ENCODE measurements at places on chromosomes 4 and X. TPM values are rescaled to one million over a fixed set of nuclear protein-coding genes. Genes with fewer than 3 reads are reported as not detected.

FATE1 gene
- not detected for total RNA-seq

CRLF2 gene
- not detected for total RNA-seq

DCAF12L2 gene
- total RNA-seq = 1.2 TPM

BMPR1B gene
- 9.2 TPM for total RNA-seq

SCOC gene
- 58.4 TPM for total RNA-seq

RTL9 gene
- total RNA-seq = under 0.01 TPM

GLOD5 gene
- not detected for total RNA-seq

RFC1 gene
- 32.6 TPM for total RNA-seq

POLA1 gene
- 6.2 TPM for total RNA-seq

STBD1 gene
- 7.4 TPM for total RNA-seq

PHKA1 gene
- 6.4 TPM for total RNA-seq

HSFX2 gene
- not detected for total RNA-seq

DNA sequence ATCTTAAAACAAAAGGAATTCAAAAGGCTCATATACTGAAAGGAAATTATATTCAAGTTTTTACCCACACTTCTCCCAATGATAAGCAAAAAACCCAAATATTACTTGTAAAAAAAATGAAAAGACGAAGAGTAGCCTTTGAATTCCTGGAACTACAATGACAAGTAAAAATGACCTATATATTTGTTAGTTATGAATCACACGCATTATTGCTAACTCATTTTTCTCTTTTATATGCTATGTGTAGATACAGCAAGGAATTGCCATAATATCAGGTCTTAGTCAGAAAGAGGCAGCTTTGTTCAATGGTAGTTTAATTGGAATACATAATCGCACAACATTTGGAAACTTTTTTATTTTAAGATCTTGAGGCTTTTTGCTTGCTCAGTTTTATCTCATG is 22.7 kb upstream of the ASB5 start:
- no peak for DNase-seq

DNA sequence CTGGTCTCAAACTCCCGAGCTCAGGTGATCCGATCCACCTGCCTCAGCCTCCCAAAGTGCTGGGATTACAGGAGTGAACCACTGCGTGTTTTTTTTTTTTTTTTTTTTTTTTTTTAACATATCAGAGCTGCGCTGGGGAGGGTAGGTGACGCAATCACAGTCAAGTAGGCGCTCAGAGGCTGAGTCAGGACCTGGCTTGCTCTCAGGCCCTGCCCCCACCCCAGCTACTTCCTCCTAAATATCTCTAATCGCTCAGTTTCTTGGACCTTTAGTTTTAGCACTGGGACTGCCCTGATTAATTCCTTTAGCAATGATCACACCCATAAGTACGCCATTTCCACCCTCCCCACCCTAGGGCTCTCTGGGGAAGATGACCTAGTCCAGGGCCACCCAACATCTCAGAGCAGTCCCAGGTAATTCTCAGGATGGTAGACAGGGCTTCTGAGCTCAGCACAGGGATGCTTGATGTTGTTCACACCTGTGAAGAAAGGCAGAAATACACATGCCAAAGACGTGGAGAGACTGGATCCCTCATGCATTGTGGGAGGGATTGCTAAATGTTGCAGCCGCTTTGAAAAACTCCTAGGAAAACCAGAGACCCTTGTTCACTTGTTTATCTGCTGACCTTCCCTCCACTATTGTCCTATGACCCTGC is 50.2 kb downstream of the DDX3X start:
- peak; percentile 1 for DNase-seq

DNA sequence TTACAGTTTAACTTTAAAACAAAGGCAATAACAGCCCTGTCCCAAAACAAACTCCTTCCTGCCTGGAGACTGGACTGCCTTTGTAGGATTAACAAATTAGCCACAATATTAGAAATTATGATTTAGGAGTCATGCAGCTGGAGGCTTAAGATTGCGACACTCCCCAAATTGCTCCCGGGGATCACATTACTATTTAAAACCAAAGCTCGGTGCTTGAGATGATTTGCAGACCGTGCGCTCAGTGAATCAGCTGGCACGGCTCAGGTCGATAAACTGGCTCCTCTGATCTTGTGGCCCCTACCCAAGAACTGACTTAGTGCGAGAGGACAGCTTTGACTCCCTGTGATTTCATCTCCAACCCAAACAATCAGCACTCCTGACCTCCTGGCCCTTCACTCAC is 829.3 kb downstream of the NLGN4X start:
- DNase-seq = no peak

DNA sequence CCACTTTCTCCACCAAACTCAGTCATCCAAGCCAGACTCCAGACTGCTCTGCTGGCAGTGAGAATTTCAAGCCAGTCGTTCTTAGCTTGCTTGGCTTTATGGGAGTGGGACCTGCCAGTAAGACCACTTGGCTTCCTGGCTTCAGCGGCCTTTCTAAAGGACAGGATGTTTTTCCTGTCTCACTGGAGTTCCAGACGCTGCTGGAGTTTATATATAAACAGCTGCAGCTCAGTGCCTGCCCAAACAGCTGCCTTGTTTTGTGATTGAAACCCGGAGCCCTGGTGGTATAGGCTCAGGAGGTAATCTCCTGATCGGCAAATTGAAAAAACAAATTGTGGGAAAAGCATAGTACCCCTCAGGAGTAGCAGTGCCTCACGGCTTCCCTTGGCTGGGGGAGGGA is 1165.8 kb upstream of the ADGRL3 start:
- no peak for DNase-seq

DNA sequence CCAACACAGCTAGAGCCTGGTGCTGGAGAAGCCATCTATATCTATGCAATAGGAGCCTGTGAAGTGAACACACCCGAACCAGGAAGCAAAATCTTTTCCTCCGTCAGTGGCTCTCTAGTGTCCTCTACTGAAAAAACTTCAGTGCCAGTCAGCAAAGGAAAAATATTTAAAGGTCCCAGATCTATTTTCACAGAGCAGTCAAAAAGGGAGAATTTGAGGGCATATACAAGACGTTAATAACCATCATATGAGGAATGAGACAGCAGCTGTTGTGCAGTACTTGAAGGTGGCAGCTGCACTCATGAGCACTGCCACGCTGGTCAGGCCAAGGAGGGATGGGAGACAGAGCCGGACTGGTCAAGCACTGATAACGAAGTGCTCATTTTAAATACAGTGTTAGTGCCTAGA is 14.4 kb downstream of the MCUB start:
- DNase-seq = no peak

GRCh38 chr4:87974856-87975462 is 555 bp upstream of the SPP1 start:
- DNase-seq = peak; percentile 57

DNA sequence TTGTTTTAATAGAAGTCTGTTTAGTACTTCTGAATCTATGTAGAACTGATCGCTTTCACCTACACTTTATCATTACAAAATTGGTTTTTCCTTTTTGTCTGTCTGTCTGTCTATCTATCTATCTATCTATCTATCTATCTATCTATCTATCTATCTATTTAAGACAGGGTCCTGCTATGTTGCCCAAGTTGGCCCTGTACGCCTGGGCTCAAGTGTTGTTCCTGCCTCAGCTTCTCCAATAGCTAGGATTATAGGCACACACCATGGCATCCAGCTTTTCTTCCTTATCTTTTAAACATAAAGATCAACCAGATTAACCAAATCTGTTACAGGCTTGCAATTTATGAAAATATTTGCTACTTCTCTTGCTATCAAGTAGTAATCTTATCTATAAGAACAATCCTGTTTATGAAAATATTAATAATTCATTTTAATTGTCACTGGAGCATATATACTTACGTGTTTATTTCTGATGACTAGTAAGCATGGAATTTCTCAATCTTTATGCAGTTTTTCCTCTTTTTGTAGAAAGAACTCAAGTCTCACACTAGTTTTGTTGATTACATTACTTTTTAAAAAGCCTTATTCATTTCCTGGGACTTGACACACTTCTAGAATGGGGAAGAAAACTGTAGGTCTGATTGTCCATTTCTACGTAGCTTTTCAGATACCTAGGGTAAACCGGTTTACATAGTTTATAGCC is 24.5 kb downstream of the KIAA0232 start:
- no peak for DNase-seq

DNA sequence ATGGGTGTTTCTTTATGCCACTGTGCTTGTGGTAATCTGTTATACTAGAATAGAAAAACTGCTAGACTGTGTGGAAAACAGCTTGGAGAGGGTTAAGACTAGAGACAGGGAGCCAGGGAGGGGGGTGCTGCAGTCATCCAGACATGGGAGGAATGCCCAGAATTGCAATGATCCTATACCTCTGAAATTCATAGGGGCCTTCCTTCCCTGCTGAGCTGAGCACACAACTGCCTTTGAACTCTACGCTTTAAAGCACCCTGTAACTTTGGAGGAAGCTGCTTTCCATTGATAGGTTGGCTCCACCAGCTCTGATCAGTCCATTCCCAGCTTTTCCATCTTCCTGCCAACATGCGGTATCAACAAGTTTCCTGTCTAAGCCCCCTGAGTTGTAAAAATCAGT is 155.9 kb upstream of the RASGEF1B start:
- DNase-seq = no peak

GRCh38 chr4:105666693-105667092 is 41.8 kb downstream of the INTS12 start:
- DNase-seq = no peak

DNA sequence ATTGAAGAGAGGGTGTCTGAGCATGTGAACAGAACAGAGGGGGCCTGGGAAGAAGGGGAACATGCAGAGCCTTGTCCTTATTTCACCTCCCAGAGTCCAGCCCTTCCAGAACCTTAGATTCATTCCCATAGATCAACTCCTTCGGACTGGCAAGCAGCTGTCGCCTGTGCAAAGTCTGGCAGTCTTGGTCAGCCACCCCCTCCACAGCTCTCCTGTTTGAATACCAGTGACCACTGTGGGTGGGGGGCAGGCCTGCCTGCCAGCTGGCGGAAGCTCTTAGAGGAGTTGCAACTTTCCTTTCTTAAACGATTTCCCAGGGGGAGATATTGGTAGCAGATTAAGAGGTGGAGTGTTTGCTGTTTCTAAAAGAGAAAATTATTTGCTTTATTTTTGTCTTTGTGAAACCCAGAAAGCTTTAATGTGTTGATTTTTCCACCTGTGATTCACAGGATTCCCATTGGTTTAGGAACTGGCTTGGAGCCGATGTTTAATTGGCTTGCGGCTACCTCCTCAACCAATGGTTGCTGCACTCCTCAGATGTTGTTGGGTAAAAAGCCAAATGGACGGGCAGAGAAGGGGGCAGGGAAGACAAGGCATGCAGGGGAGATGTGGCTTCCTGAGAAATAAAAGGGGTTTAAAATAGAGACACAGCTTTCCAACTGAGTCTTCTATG is 62.2 kb upstream of the PRPS1 start:
- peak; percentile 47 for DNase-seq

DNA sequence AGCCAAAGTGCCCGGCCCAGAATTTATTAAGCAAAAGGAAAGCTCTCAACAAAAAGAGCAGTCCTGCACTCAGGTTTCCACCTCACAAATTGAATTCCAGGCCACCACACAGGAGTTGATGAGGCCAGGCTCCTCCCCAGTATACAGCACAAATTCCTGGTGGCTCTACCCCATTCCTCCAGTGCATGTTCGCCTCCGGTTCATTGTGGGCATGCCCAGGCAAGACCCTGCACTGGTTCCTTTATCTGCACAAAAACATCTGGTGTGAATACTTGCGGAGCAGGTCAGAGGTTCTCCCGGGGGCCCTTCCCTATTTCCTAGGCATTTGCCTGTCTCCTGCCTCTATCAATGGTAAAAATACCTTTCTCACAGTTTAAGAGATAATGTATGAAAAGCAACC is 195.2 kb upstream of the ANXA10 start:
- peak; percentile 19 for DNase-seq

DNA sequence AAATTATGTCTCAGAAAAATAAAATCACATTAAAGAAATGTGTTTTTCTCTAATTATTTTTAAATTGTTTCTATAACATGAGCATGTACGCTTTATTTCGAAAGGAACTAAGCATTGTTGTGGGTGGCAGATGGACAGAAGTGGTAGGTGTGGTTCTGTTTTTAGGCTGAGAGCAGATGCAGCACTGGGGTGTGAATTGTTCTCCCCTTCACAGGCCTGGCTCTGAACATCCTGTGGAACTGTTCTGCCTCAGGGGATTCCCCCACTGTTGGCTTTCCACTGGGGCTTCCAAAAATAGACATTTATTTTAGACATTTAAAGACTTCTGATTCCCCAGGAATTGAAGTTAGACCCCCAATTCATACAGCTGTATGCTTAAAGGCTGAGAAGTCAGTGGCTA is 41.9 kb upstream of the PDHA2 start:
- DNase-seq = no peak
